Thyroid gland (tissue), 4 donors: ENCODE measurements at places on chromosomes 2 and 18. TPM values are rescaled to one million over a fixed set of nuclear protein-coding genes. Genes with fewer than 3 reads are reported as not detected.

POTEC gene
- total RNA-seq, result 0.11 TPM

TUBA4B gene
- not detected for total RNA-seq

TFCP2L1 gene
- total RNA-seq, result 97.4 TPM

MEMO1 gene
- 16.3 TPM for total RNA-seq

TUBB8B gene
- not detected for total RNA-seq

LYPD1 gene
- 1.9 TPM for total RNA-seq

DNA sequence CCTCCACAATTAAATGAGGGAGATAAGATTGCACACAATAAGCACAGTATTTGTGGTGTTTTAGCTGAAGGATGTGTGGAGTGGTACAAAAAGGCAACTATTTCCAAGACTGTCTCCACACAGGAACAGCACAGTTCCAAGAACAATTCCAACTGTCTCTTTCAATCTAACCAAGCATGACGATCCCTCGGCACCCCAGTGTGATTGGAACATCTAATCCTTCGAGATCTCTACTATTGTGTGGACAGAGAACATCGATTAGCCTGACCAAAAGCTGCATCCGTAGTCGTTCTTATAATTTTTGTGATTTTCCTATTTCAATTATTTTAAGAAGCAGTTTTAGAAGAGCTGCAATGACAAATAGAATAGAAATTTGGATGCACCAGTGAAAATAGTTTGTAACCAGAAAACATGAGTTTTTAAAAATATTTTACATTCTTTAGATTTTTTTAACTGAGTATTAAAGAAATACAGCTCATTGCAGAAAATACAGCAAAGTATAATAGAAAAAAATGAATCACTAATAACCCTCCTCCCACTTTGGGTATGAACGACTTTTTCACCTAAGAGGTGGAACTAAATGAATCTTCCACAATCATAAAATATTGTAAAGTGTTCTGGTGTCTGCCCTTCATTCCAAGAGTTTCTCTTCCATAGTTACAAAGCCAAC, 76.4 kb upstream of the CABLES1 start:
- DNase-seq, result no peak

GRCh38 chr2:45889053-45889452, 237.6 kb downstream of the PRKCE start:
- DNase-seq, result no peak

GRCh38 chr18:71707985-71708500, 836.1 kb downstream of the CBLN2 start:
- DNase-seq, result no peak

DNA sequence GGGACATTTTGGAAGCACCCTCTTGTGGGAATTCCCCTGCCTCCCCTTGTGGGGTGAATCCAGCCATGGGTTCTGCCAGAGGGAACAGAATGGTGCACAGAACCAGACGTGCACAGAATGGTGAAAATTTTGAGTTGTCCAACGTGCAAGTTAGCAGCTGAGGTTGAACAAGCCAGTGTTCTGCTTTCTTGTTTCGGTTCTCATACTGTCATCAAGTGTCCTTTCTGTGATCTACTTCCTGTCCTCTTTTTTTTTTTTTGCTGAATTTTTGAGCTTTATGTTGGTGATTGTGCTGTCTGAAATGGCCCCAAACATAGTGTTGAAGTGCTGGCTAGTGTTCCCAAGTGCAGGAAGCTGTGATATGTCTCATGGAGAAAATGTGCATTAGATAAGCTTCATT, 21.5 kb upstream of the REEP1 start:
- DNase-seq, result no peak

DNA sequence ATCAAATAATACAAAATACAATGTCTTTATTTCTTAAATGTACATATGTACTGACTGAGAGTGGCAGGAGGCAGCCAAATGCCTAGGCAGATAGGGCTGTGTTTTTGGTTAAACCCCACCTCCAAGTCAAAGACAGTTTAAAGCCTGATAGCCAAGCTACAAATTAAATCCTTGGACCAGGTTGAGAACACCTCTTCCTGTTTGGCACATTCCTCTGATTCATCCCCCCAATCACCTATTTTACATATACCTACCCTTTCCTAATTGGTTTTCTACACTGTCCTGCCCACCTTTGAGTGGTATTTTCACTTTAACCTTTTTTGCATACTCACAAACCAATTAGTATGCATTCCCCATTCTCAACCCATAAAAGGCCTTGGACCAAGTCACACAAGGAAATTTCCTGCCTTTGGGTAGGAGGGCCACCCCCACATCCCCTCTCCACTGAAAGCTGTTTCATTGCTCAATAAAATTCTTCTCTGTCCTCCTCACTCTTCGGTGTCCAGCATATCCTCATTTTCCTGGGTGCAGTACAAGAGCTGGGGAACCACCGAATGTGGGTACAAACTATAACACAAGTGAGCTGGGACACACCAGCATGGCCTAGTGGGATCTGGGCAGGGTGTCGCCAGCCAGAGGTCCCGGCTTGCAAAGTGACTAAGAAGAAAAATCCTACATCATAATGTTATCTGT, 149.1 kb downstream of the UBE2E3 start:
- DNase-seq, result no peak

DNA sequence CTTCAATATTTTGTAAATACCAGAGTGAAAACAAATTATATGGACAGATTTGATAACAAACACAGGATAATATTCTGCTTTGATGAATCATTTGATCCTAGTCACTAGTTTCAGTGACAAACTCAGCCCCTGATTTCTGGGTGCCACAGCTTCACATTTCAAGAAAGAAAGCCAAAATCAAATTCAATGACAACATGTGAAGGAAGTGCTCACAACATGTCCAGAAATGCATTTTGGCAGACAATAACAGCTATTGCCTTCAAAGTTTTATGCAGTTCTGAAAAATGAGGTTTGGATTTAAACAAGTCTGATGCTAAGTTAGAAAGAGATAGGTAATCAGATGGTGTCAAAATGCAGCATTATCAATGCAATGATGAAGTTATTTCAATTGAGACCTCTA, 106.9 kb upstream of the PIEZO2 start:
- no peak for DNase-seq

DNA sequence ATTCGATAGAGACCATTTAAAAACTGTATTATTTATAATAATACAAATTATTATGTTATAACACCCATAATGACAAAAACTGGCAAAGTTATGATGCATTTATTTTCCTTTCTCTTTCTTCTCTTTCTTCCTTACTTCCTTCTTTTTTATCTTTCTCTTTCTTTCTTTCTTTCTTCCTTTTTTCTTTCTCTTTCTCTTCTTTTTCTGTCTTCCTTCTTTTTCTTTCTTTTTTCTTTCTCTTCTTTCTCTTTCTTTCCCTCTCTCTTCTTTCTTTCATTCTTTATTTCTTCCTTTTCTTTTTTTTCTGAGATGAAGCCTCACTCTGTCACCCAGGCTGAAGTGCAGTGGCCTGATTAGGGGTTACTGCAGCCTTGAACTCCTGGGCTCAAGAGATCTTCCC, 27.5 kb upstream of the ZNF516 start:
- no peak for DNase-seq

GRCh38 chr2:212416086-212416485, 122.5 kb downstream of the ERBB4 start:
- DNase-seq, result no peak

- DNase-seq, result no peak
Observed at GRCh38 chr2:26336719-26337118, 9.2 kb upstream of the SELENOI start.

DNA sequence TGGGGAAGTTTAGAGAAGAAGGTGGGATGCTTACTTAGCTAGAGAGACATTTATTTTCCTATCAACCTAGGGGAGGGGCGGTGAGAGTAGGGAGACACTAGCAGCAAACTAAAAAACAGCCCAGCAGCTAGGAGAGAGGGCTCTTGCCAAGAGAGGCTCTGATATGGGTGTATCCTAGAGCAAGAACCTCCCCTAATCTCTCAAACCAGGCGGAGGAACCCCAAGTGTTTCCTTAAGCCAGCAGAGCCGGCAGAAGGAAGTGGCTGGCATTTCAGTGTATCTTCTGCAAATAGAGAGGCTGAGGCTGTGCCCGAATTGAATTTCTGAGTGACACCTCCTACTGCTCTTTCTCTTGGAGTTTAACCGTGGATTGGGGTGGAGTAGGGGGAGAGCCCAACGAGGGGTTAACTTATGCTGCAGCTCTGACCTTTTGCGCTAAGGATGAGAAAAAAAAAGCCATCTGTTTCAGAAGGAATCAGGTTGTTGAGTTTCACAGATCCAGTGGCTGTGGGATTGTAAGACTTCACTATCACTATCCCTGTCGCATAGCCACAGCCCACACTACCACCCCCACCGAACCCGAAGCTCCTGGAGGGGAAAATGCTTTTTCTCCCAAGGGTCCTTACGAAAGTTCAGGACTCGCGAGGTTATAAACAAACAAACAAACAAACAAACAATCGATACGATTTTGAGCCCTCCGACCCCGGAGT, 1.4 kb downstream of the ST8SIA5 start:
- no peak for DNase-seq

- DNase-seq, result no peak
Observed at GRCh38 chr2:239678666-239679296, 278.0 kb upstream of the HDAC4 start.

DNA sequence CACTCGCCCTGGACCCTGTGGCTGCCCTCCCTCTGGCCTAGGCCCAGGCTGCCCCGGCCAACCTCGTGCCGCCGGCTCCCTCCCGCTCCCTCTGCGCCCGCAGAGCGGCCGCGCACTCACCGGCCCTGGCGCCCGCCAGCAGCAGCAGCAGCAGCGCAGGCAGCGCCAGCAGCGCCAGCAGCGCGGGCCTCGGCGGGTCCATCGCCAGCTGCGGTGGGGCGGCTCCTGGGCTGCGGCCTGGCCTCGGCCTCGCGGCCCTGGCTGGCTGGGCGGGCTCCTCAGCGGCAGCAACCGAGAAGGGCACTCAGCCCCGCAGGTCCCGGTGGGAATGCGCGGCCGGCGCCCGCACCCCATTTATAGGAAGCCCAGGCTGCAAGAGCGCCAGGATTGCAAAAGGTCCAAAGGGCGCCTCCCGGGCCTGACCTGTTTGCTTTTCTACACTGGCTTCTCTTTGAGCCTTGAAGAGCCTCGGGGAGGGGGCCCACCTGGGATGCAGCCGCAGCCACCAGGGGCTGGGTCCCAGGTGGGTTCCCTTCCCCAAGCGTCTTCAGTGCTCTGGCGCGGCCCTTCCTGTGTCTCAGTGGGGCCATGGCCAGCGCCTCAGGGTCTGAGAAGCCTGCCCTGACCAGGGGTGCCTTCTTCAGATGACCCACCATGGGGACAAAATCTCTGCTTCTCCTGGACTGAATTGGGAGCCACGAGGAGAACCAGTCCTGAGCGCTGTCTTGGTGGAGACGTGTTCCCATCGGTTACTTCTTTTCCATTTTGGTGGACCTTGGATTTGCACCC, at the start of gene APOB:
Gene APOB, minus strand, starts transcription at position 330 of the 789 bp plus-strand sequence. Its CDS starts 128 bp downstream, at position 202.
- no peak for DNase-seq

- no peak for DNase-seq
Observed at GRCh38 chr18:6406075-6406909, 8.4 kb downstream of the L3MBTL4 start.
